Activated CD8-positive, alpha-beta T cell treated with anti-CD3 and anti-CD28 coated beads, Interleukin-2, amount 10 ng/mL, durations not matched to agents 7 days and 5 days (primary cell): ENCODE measurements at places on chromosomes 11 and 22. TPM values are rescaled to one million over a fixed set of nuclear protein-coding genes. Genes with fewer than 3 reads are reported as not detected.

- no peak for DNase-seq
Observed at GRCh38 chr11:2748061-2748813, 48.4 kb upstream of the KCNQ1OT1 start.

DNA sequence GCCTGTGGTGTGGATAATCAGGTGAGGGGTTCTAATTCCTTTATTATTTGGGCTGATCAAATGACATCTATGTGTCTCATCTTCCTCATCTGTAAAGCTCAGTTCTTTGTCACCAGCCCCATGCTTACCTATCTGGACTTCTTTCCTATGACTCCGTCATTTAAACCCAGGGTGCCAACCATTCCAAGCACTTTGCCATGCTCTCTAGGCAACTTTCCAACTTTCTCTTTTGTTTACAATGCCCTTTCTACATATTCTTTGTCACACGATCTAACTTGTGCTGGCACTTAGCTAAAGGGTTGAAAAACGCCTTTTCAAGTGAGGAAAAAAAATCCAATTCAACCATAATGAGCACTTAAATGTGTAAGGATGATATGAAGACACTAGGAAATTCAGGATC is 27.9 kb downstream of the EXPH5 start:
- no peak for DNase-seq

DNA sequence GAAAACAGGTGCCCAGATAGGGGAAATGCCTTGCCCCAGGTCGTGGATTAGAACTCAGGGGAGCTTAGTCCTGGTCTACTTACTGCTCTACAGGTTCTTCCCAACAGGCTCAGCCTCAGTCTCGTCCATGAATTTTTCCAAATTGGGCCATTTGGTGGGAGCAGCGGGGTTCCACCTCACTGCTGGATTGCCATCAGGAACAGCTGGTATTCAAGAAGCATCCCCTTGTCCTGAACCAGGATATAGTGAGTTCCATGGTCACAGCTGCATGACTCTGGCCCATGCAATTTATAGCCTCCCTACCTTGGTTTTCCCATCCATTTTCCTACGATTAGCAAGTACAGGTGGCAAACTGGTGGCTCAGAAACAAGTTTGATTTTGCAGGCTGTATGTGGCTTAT is 6.6 kb upstream of the UBE2L6 start:
- DNase-seq, result no peak

DNA sequence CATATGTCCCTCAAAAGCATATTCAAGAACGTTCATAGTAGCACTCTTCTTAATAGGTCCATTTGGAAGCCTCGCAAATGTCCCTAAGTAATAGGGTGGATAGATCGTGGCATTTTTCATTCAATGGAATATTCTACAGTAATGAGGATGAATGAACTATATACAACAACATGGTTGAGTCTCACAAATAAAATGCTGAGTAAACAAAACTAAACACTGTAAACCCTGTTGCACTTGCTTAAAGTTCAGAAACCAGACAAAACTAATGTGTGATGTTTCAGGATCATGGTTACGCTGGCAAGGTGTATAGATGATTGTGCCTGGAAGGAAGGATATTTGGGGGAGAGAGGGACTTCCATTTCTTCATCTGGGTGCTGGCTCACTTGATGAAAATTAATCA is 90.4 kb upstream of the RASSF10 start:
- no peak for DNase-seq

DNA sequence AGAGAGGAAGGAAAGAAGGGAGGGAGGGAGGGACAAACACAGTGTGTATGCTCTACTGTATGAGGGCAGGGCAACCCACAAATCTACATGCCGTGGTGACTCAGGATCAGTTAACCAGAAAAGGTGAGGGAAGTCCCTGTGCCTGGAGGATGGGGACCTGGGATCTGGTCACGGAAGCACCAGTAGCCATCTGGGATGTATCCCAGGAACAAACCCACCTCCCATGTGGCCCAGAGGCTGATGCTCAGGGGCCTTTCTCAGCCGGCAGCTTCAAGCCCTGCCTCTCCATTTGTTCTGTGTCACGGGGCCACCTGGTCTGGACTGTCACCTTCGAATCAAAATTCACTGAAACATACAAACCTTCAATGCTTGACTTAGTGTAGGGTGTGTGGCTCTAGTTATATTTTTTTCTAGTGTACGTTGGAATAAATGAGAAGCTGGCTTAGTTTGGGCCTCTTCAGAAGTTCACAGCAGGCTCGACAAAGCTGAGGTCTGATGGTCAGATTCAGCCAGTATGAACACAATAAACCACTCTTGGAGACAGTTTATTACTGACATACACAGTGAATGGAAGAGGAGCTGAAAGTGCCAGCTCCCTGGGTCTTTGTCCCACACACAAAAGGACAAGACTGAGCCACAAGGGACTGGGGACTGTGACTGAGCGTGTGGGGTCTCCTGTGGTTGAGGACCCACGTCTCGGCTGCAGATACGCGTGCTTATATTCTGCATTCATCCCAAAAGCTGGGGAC is 23.5 kb upstream of the RTL6 start:
- DNase-seq, result no peak

GRCh38 chr22:38271927-38272372 is 860 bp downstream of the TMEM184B start:
- no peak for DNase-seq

DNA sequence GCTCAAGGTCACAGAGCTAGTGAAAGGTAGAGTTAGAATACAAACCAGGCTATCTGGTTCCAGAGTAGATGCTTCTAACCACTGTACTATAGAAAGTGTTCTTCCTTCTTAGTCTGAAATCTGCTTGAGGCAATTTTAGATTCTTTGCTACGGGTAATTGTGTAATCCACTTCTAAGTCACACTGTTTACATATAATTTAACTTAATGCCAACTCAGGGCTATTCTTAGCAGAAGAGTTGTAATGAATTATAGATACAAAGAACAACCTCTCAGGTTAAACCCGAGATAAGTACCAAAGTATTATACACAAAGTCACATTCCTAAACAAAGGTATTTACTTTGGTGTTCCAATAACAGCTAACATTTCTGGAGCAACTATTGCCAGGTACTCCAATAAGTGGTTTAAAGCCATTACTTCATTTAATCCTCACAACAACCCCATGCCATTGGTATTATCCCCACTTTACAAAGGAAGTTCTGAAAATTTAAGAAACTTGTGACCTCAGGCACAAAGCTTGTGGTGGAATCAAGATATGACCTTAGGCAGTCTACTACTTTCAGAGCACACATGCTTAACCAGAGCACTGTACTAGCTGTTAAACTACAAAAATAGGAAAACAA is 31.1 kb upstream of the DDI1 start:
- no peak for DNase-seq

Gene OR52B6
- total RNA-seq, result not detected

Gene OR52H1
- total RNA-seq, result not detected

Gene DTX4
- 0.45 TPM for total RNA-seq

Gene POLDIP3
- total RNA-seq, result 80.6 TPM

Gene CCDC188
- total RNA-seq, result not detected

Gene OTUB1
- total RNA-seq, result 102 TPM
